Tongue (tissue), 3 donors: ENCODE measurements at places on chromosomes 3 and 15.

DNA sequence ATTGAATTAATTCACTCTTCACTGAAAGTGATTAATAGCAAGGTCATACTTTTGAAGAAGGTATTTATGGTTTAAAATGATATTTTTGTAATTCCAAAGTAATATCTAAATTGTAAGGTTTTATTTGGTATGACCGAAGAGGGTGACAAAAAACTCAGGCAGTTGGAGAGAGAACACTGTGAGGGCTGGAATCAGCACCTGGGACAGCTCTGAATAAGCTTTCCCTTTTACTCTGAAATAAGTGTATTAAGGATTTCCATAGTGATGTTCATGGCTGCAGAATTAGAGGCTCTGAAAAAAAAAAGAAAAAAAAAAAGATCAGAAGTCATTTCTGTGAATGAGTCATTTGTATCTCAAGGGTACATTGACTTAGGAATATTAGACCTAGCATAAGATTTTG is 299.5 kb downstream of the IL5RA start:
- peak; percentile 27 for DNase-seq

DNA sequence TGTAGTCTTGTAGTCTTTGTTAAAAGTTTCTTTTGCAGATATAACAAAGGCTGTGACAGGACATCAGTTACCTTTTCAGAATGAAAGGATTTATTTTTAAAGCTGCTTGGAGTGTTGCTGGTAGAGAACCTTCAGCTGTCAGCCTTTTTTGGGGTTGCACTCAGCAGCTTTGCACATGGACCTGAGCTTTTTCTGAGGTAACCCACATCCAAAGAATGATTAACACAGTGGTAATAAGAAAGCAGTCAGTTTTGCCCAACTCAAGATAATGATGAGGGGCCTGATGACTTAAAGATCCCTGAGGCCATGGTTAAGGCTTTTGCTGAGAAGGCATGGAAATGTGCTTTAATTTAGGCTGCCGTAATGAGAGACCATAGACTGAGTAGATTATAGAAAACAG is 1042.7 kb downstream of the PLOD2 start:
- DNase-seq = no peak

GRCh38 chr15:67818464-67818863 is 6.8 kb upstream of the SKOR1 start:
- no peak for DNase-seq

- no peak for DNase-seq
Observed at GRCh38 chr15:44458429-44458828, 31.0 kb downstream of the CTDSPL2 start.

- no peak for DNase-seq
Observed at GRCh38 chr3:13539292-13539638, 9.7 kb upstream of the FBLN2 start.

DNA sequence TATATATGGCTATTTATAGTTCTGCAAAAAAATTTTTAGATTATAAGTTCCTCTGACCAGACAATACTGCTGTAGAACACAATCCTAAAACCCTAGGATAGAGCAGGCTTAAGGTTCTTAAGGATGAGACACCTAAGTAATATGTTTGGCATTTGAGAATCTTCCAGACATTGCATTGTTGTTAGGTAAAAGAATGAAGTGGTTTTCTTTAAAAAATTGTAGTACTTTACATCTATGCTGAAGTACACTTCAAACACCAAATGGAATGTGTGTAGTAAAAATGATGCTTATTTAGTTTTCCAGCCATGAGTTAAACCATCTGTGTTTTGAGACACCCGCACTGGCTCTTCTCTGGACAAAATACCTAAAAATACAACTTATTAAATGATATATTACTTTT is 857.7 kb downstream of the OTOL1 start:
- no peak for DNase-seq

- peak; percentile 20 for DNase-seq
Observed at GRCh38 chr15:40697916-40698315, 2.9 kb downstream of the RAD51 start.

GRCh38 chr3:193677734-193678133 is 84.7 kb downstream of the OPA1 start:
- DNase-seq = no peak
